ENCODE measurements at places on chromosomes 7 and 10. TPM values are rescaled to one million over a fixed set of nuclear protein-coding genes. Genes with fewer than 3 reads are reported as not detected.

SORBS1 gene
- 2.0 TPM for polyA plus RNA-seq

TEX47 gene
- polyA plus RNA-seq = not detected

ARHGEF35 gene
- not detected for polyA plus RNA-seq

SEMA4G gene
- polyA plus RNA-seq = 12.7 TPM

GNGT1 gene
- polyA plus RNA-seq = not detected

VAX1 gene
- polyA plus RNA-seq = not detected

ABCB1 gene
- polyA plus RNA-seq = 7.5 TPM

ADRB1 gene
- 0.49 TPM for polyA plus RNA-seq

WASL gene
- 5.2 TPM for polyA plus RNA-seq

NUDT13 gene
- 1.6 TPM for polyA plus RNA-seq

OR13A1 gene
- polyA plus RNA-seq = not detected

SLC16A9 gene
- polyA plus RNA-seq = 0.38 TPM

ACBD7 gene
- 1.2 TPM for polyA plus RNA-seq

PRSS37 gene
- not detected for polyA plus RNA-seq

TMEM236 gene
- polyA plus RNA-seq = 0.29 TPM

AOAH gene
- polyA plus RNA-seq = not detected

C10orf53 gene
- not detected for polyA plus RNA-seq

UFSP1 gene
- polyA plus RNA-seq = 1.1 TPM

JAZF1 gene
- 2.0 TPM for polyA plus RNA-seq
